ENCODE measurements at places on chromosomes 2 and 18. TPM values are rescaled to one million over a fixed set of nuclear protein-coding genes. Genes with fewer than 3 reads are reported as not detected.

The DTNA gene
- total RNA-seq: 7.5 TPM

The NLRC4 gene
- total RNA-seq: not detected

The DIPK1C gene
- total RNA-seq: not detected

The CD8B2 gene
- total RNA-seq: not detected

The IL1RN gene
- total RNA-seq: not detected

The NCKAP1 gene
- 195 TPM for total RNA-seq

The ANKRD30BL gene
- total RNA-seq: not detected

The CAMKMT gene
- 5.8 TPM for total RNA-seq

The ATOH8 gene
- 13.2 TPM for total RNA-seq

The TAF1B gene
- total RNA-seq: 31.4 TPM

The ARHGAP15 gene
- not detected for total RNA-seq

The CHRND gene
- total RNA-seq: not detected

The FIGN gene
- 0.98 TPM for total RNA-seq

The ACMSD gene
- total RNA-seq: not detected

The MTHFD2 gene
- 65.8 TPM for total RNA-seq

The TMEM169 gene
- 0.48 TPM for total RNA-seq

The KATNAL2 gene
- total RNA-seq: 0.98 TPM

The DSC1 gene
- not detected for total RNA-seq

The BCL2 gene
- total RNA-seq: 0.98 TPM

The UNC50 gene
- total RNA-seq: 25.8 TPM

The LRP1B gene
- total RNA-seq: under 0.01 TPM

The NEB gene
- 1.2 TPM for total RNA-seq

The KCNF1 gene
- 1.3 TPM for total RNA-seq

The SERPINB11 gene
- not detected for total RNA-seq

The TRIM54 gene
- 0.33 TPM for total RNA-seq

The RAB6C gene
- not detected for total RNA-seq

The FARSB gene
- total RNA-seq: 30.2 TPM

The IAH1 gene
- 38.9 TPM for total RNA-seq

The CHCHD5 gene
- total RNA-seq: 8.5 TPM

The HOXD4 gene
- total RNA-seq: 9.4 TPM

The SNED1 gene
- total RNA-seq: 59.8 TPM

The OXER1 gene
- total RNA-seq: not detected

The SERPINB10 gene
- not detected for total RNA-seq

Data from vein endothelial cell (primary cell).